ENCODE measurements at places on chromosomes 2 and 18.

DNA sequence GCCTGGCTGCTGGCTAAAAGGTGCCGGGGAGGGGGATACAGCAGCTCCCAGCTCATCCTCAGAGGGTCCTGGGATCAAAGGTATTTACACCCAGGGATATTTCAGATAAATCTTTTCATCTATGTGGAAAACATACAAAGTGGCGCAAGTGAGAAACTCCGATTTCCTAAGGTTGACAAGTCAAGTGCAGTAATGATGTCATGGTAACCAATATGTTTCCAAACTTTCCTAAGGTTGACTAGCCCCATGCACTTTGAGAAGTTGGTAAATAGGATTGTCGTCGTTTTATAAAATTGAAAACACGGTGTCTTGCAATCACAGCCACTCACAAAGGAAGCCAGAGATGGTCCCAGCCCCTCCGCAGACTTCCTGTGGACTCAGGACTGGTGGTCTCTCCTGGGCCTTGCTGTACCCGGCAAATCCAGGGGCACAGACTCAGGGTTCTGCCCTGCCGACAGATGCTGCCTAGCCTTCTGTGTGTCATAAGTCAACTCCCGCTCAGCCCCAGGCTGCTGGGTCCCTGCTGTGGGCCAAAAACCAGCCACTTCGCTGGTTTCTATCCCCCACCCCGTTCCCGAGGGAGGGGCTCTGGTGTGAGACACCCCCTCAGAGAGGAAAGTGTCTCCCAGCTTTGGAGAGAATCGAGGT is 111.2 kb upstream of the PPP1CB start:
- no peak for DNase-seq

DNA sequence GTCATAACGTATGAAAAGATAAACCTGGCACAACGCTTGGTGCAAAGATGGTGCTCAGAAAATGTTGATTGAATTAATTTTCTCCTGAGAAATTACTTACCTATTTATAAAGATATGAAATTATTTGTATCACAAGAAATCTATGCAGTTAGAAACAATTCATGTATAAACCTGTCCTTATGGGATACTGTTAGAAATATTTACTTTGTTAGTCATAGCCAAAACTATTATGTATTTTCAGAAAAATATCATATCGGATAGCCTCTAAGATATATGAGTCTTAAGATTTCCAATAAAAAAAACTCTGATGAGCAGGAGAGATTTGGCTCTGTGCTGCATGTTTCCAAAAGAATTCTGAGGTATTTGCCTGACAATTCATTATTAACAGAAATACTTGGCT is 880.7 kb downstream of the LRRTM4 start:
- DNase-seq, result no peak

DNA sequence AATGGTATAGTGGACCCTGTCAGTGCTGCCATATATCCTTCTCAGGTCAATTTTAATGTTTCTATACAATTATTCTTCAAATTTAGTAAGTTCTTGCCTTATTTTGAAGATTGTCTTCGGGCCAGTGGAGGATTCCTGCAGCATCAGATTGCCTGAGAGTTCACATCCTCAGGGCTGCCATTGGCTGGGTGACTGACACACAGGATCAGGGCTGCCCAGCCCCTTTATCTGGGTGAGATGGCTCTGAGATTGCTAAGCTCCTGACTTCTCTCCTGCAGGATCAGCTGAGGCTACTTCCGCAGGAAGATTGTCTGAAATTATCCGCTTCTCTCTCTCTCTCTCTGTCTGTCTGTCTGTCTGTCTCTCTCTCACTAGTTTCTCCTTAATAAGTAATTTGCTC is 567.4 kb downstream of the TSN start:
- DNase-seq, result no peak

GRCh38 chr2:235444101-235444597 is 49.7 kb upstream of the AGAP1 start:
- no peak for DNase-seq

DNA sequence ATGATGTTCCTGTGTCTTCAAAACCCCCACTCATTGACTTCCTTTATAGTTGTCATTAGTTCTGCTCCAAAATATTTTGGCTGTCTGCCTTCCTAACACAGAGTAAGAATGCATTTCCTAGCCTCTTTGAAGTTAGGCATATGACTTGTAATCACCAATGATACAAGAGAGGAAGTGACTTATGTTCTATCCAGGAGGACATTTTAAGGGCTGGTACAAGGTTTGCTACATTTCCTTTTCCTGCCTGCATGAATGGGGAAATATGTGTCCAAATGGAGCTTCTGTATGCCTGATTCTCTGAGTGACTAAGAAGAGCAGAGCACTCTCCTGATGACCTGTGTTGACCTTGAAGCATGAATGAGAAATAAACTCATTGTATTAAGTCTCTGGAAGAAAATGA is 115.1 kb downstream of the PLCL1 start:
- DNase-seq, result no peak

GRCh38 chr2:204293884-204294747 is 251.2 kb upstream of the PARD3B start:
- DNase-seq, result no peak

DNA sequence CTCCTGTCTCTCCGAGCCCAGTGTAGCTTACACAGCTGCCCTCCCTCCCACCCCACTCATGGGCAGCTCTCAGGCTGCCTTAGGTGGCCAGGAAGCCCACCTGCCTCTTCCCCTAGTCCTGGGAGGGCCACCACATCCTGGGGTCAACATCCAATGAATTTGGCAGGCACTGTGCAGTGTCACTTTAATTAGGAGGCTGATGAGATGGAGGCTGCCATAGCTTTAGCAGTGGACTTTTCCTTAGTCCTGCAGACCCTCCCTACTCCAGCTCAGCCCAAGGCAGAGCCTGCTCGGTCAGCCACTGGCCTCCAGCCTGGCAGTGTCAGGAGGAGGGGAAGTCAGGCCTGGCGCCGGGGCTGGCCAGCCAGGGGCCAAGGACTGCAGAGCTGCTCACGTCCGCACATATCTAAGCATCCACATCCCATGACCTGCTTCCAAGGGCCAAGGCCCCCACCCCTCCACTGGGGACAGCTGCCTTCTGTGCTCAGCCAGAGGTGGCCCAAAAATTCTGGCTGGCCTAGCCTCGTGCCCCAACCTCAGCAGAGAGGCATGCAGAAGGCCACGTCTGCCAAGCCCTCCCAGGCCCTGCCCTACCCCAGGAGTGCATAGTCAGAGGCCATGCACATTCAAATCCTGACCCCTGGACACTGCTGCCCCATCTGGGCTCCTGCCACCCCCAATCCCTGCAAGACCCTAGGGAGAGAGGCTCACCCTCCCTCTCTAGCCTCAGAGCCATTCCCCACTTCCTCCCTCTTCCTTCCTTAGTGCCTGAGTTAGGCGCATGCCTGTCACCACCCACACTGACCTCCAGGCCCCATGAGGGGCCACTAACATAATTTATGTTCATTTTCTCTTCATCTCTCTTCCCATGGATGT is 33.1 kb downstream of the ADRA2B start:
- DNase-seq, result no peak

Data from stimulated activated CD8-positive, alpha-beta memory T cell treated with anti-CD3 and anti-CD28 coated beads, Interleukin-2, amount 100 ng/mL, for 1 hour (primary cell).